ENCODE measurements at places on chromosomes 1 and 21.

GRCh38 chr1:247102381-247102780, 1.8 kb downstream of the ZNF669 start:
- DNase-seq, result no peak

- no peak for DNase-seq
Observed at GRCh38 chr1:241857131-241857530, 9.1 kb downstream of the EXO1 start.

GRCh38 chr1:204571631-204572030, 55.4 kb downstream of the MDM4 start:
- DNase-seq, result no peak

GRCh38 chr1:118250232-118250631, 65.2 kb upstream of the SPAG17 start:
- no peak for DNase-seq

GRCh38 chr1:161092621-161093028, 3.3 kb upstream of the NECTIN4 start:
- DNase-seq, result no peak

- DNase-seq, result no peak
Observed at GRCh38 chr1:195973311-195973904, 634.8 kb downstream of the KCNT2 start.

GRCh38 chr1:18091660-18092446, 15.7 kb upstream of the IGSF21 start:
- no peak for DNase-seq

GRCh38 chr1:100387657-100388350, 35.5 kb downstream of the CDC14A start:
- peak; percentile 18 for DNase-seq

DNA sequence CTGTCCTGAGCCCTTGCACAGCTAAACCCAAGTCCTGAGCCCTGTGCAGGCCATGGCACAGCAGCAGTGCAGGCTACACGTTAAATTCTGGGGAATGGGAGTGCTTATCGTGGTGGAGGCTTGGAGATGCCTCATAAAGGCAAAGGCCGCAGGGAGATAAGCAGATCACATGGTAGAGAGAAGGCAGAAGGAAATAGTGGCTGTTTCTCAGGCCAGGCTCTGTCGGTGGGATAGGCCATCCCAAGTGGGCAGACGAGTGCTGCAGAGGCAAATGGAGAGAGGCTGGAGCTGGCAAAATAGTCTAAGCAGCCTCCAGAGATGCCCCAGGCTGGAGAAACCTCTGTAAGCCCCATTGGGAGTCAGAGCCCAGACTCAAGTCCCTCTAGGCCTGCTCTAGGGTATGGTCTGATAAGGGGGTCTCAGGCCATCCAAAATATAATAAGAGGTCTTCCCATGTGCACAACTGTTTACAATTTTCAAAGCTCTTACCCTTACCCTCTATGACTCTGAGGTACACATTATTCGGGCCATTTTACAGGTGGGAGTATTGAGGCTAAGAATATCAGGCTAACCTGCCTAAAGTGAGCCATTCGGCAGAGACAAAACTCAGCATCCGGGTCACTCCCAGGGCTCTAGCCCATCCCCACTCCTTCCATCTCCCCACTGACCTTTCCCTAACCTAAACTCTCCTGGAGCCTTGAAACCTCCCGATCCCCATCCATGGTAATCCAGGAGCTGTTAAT, 79.6 kb downstream of the NKAIN1 start:
- DNase-seq, result no peak

GRCh38 chr1:166924823-166925541, 48.9 kb upstream of the TADA1 start:
- DNase-seq, result no peak

- no peak for DNase-seq
Observed at GRCh38 chr1:176172215-176172614, 34.9 kb downstream of the COP1 start.

- DNase-seq, result peak; percentile 69
Observed at GRCh38 chr21:31293986-31294385, 50.1 kb downstream of the TIAM1 start.

- no peak for DNase-seq
Observed at GRCh38 chr1:20604678-20605077, 15.8 kb downstream of the CDA start.

Measured in AG04450 (cell line).